ENCODE measurements at places on chromosomes 1 and 21.

DNA sequence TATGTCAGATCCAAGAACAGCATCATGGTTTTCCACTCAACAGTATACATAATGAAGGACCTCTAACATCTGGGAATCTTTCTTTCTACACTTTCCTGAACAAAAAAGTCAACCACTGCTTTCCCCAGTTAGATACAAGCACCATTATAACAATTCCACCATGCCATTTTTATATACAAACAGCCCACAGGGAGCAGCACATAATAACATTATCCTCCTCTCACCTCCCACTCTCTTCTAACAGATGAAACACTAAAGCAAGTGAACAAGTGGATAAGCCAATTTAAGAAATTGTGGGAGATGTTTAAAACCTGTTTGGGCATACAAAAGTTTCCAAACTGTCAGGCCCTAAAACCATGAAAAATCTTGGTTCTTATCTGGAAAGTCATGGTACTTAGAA, 29.4 kb upstream of the PRRC2C start:
- DNase-seq, result no peak

DNA sequence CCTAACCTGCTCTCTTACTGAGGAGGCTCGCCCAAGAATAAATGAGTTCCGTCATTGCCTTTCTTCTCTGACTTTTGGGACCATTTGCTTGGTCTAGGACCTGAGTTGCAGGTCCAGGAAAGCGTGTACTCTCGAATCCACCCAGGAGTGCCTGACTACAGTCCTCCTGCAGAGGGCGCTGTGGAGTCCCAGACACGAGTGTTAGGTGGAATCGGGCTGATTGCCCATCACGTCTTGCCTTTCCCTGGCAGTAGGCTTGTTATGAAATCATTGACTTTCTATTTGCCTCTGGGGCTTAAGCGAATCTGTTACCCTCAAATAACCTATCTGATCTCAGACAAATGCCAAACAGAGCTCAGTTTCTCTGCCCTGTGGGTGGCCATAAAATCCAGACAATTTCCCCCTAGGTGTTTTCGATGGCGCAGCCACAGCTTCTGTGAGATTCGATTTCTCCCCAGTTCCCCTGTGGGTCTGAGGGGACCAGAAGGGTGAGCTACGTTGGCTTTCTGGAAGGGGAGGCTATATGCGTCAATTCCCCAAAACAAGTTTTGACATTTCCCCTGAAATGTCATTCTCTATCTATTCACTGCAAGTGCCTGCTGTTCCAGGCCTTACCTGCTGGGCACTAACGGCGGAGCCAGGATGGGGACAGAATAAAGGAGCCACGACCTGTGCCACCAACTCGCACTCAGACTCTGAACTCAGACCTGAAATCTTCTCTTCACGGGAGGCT, at the start of gene IL20:
IL20 (plus strand) TSS at position 685 of the 733 bp plus-strand sequence. CDS start 230 bp downstream, outside the sequence.
- peak; percentile 94 for DNase-seq

- no peak for DNase-seq
Observed at GRCh38 chr21:39029086-39029755, 154.0 kb downstream of the PSMG1 start.

DNA sequence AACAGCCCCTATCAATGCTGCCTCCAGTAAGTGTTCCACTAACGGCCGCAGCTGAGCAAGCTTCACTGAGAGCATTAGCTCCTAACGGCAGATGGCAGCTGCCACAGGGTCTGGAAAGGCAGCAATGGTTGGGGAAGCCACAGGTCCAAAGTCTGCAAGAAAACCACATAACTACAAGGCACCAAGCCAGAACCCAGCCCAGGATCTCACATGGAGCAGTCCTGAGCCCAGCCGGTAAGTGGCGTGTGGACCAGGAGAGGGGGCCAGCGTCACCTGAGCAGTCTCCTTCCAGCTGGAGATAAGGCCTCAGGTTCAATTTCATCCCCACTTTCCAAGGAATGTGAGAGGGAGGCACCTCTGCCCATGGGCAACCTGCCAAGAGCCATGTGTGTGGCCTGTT, 13.2 kb downstream of the SYT2 start:
- no peak for DNase-seq

- no peak for DNase-seq
Observed at GRCh38 chr1:209630383-209631225, 21.6 kb downstream of the LAMB3 start.

GRCh38 chr1:176205332-176205914, 1.7 kb downstream of the COP1 start:
- DNase-seq, result no peak

DNA sequence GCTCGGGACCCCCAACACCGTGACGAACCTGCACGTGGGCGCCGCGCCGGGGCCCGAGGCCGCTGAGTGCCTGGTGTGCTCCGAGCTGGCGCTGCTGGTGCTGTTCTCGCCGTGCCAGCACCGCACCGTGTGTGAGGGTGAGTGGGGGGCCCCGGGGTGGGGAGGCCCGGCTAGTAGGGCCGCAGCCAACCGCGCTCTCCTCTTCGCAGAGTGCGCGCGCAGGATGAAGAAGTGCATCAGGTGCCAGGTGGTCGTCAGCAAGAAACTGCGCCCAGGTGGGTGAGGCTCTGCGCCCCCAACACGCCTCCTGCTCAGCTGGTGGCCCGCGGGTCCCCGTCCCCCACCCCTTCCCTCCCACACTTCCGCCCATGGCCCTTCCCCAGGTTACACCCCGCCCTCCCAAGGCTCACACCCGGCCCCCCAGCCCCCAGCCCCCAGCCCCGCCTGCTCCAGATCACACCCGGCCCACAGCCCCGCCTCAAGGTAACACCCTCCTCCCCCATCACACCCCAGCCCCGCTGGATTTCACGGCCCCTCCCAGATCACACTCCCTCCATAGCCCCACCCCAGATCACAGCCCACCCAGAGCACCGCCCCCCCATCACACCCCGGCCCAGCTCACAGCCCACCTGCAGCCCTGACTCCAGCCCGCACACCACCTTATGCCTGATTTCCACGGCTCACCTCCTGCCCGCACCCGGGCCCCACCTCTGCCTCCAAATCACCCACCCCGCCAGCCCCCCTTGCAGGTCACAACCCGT, 2.4 kb upstream of the MMP23B start:
- peak; percentile 86 for DNase-seq

DNA sequence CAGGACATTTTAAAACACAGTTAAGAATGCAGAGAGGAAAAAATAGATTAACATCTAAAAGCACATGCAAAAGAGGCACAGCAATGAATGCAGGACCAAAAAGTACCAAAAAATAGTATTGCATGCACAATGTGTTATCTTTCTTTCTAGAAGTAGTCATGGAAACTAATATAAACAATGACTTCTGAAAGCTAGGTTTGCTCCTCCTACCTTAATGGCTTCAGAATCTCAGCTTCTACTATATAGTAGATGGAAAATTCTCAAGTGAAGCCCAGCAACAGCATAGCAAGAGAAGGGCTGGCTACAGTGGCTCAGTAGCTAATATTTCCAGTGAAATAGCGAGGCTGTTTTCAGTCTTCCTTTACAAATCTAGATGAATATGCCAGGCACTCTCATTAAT, 125.1 kb downstream of the CRB1 start:
- DNase-seq, result no peak

GRCh38 chr1:37474697-37475379, 458 bp downstream of the ZC3H12A start:
- peak; percentile 29 for DNase-seq

GRCh38 chr1:232980355-232980978, 30.1 kb downstream of the NTPCR start:
- no peak for DNase-seq

DNA sequence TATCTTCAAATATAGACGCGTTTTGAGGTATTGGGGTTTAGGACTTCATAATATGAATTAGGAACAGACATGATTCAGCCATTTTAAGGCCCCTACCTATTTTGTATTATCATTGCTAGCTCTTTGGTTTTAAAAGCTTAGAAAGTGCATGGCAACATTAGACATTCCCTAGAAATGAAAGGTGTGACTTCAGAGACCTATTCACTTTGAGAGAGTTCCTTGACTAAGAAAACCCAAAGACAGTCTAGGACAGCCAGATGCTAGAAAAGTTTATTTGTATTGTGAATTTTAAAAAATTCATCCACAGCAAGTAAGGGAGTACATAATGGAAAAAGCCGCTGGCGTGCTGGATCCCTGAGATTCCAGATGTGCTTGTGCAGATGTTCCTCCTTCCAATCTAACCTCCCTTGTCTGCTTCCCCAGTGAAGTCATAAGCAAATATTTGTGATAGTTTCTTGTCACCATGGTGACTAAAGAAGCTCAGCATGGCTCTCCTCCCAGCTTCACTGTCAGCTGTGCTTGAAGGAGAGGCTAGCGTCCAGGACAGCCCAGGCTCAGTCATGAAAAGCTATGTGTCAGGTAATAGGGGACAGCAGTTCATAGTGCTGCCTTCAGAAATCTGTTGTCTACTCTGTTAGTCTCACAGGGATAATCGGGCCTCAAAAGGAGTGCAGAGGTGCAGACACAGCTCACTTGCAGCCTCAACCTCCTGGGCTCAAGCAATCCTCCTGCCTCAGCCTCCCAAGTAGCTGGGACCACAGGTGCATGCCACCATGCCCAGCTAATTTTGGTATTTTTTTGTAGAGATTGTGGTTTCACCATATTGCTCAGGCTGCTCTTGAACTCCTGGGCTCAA, 34.8 kb downstream of the KPNA6 start:
- no peak for DNase-seq

GRCh38 chr1:205214756-205215155, 3.3 kb upstream of the DSTYK start:
- no peak for DNase-seq

- no peak for DNase-seq
Observed at GRCh38 chr1:198601936-198602889, 36.6 kb upstream of the PTPRC start.

GRCh38 chr1:158199849-158200248, 19.2 kb downstream of the CD1D start:
- DNase-seq, result no peak

GRCh38 chr1:20834780-20835179, 47.7 kb upstream of the HP1BP3 start:
- no peak for DNase-seq

DNA sequence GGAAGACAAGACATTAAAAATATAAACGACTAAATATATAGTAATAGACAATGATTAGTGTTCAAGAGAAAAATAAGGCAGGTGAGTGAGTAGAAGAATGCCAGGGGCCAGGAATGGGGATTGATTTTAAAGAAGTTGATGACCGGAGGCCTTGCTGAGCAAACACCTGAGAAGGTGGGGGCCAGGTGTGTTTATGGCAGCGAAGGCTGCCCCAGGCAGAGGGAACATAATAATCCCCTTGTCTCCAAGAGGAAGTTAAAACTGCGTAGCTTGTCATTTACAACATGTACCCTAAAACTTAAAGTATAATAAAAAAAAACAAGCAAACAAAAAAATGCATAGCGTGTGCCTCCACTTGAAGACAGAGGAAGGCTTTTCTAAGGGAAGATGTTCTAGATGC, 220.3 kb downstream of the URB2 start:
- no peak for DNase-seq

GRCh38 chr1:217585577-217585976, 45.3 kb downstream of the GPATCH2 start:
- DNase-seq, result no peak

GRCh38 chr1:202145068-202145743, 669 bp upstream of the ARL8A start:
- DNase-seq, result peak; percentile 24

- DNase-seq, result no peak
Observed at GRCh38 chr21:15444118-15444960, 285.4 kb upstream of the USP25 start.

DNA sequence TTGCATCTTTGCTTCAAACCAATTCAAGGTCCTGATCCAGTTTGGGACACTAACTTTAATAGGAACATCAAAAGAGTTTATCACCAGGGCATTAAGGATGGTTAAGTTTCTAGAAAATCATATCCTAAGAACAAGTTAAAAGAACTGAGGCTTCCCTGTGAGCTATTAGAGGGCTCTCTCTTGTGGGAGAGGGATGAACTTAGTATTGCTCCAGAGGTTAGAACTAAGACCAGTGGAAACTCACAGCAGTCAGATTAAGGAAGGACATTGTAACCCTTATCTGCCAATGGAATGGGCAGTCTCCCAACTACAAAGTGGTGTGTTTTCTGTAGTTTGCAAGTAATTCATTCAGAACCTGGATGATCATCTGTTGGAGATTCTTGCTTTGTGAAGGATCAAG, 36.8 kb downstream of the UBE2U start:
- DNase-seq, result no peak

DNA sequence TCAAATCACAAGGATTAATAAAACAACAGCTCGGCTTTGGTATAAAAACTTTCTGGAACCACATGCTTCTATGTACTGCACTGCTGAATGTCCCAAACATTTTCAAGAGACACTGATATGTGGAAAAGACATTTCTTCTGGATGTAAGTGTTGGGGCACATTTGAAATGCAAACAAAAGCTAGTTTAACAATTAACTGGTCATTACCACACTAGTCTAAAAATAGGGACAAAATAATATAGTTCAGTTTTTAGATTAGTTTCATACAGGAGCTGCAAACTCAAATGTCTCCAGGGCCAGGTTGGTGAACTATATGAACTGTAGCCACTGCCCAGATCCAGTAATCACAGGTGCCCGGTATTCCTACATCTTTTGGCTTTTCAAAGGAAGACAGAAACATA, 3.2 kb downstream of the IL23R start:
- no peak for DNase-seq

DNA sequence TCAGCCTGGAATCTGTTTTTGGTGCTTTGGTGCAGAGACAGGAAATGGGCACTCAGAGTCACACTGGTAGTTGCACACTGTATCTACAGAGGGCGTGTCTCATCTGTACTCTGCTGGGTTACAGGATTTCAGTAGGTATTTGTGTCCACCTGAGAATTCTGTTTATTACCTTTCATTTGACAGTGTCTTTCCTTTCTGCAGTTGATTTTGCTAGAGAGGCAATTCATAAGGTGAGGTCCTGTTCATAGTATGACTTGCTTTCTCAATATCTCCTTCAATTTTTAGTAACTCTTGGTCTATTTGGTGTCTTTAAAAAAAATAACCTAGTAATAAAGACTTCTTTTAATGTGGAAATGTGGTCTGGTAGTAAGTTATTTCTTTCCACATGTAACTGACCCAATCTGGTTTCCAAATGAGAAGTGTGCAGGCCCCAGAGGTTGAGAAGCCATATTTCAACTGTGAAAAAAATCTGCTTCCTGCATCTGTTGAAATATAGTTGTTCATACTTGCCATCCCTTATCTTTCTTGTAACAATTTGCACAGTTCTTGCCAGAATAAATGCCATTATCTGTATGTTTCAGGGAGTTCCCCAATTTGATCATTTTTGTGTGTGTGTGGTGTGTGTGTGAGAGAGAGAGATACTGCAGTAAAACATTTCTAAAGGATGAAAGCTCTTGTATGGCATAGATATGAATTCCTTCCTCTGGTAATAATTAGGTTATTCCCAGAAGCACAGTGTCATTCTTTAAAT, 78.4 kb upstream of the DNAJC6 start:
- no peak for DNase-seq

GRCh38 chr1:37258068-37258467, 216.3 kb upstream of the ZC3H12A start:
- DNase-seq, result no peak

GRCh38 chr1:90201467-90202358, 206.8 kb downstream of the ZNF326 start:
- no peak for DNase-seq
